Airway epithelial cell (primary cell): ENCODE measurements at places on chromosomes 16 and 17. TPM values are rescaled to one million over a fixed set of nuclear protein-coding genes. Genes with fewer than 3 reads are reported as not detected.

The MARVELD3 gene
- 12.2 and 18.1 TPM in 2 replicates for total RNA-seq

The PPP1R27 gene
- total RNA-seq = not detected in 2 replicates

The MRPL12 gene
- total RNA-seq = 136 and 143 TPM in 2 replicates

The PRKCB gene
- total RNA-seq = not detected in 2 replicates

The OR1A1 gene
- total RNA-seq = not detected in 2 replicates

The TMEM92 gene
- total RNA-seq = 5.6 and 7.5 TPM in 2 replicates

The KRT35 gene
- total RNA-seq = not detected in 2 replicates

The KRTAP3-2 gene
- total RNA-seq = not detected in 2 replicates

The IRX3 gene
- 11.8 and 13.1 TPM in 2 replicates for total RNA-seq

The AANAT gene
- total RNA-seq = not detected in 2 replicates

The MPO gene
- total RNA-seq = not detected in 2 replicates

The CHST4 gene
- not detected in 2 replicates for total RNA-seq

The TP53TG3B gene
- total RNA-seq = not detected in 2 replicates

The RNPS1 gene
- 178 and 219 TPM in 2 replicates for total RNA-seq

The GP1BA gene
- total RNA-seq = not detected in 2 replicates

The GABARAPL2 gene
- total RNA-seq = 53.8 and 70.7 TPM in 2 replicates

The CACNA1G gene
- total RNA-seq = 0.05 TPM in 1 of 2 replicates, not detected in the other

The SLFN14 gene
- not detected in 2 replicates for total RNA-seq

The PRSS27 gene
- 4.4 and 5.3 TPM in 2 replicates for total RNA-seq

The CCL4L2 gene
- total RNA-seq = not detected in 2 replicates

The AKAP1 gene
- 17.2 and 31.9 TPM in 2 replicates for total RNA-seq

The GNG13 gene
- not detected in 2 replicates for total RNA-seq

The HSD17B1 gene
- 5.7 and 9.3 TPM in 2 replicates for total RNA-seq
